Activated effector memory CD4-positive, alpha-beta T cell treated with Interleukin-2 at 50 U/mL for 16 hours (primary cell): ENCODE measurements at places on chromosomes 6 and 20.

- no peak for DNase-seq
These were observed 26.4 kb upstream of the RFPL4B start for GRCh38 chr6:112320561-112321318.

GRCh38 chr20:50794181-50794845, 548 bp upstream of the BCAS4 start:
- DNase-seq, result no peak

DNA sequence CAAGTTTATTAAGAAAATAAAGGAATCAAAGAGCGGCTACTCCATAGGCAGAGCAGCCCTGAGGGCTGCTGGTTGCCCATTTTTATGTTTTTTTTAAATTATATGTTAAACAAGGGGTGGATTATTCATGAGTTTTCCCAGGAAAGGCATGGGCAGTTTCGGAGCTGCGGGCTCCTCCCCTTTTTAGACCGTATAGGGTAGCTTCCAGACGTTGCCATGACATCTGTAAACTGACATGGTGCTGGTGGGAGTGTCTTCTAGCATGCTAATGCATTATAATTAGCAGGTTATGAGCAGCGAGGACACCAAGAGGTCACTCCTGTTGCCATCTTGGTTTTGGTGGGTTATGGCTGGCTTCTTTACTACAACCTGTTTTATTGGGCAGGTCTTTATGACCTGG, 301.8 kb downstream of the TFAP2C start:
- no peak for DNase-seq

- no peak for DNase-seq
These were observed 46.3 kb downstream of the OR2B2 start for GRCh38 chr6:27865850-27866356.

DNA sequence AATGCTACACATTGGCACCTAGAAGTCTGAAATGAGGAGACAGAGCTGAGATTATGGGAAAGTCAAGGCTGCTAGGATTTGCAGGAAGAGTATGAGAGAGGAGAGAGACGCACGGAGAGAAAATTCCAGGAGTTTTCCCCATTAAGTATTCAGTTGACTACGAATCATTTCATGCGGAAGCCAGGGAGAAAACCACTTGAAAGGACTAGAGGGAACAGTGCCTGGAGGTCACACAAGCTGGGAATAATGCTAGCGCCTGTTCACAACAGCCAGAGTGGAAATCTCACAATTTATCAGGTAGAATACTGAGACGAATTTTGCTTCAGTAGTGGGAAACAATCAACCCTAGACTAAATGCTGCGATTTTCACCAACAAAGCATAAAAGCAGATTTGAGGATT, 118.6 kb downstream of the MOXD1 start:
- DNase-seq, result no peak

DNA sequence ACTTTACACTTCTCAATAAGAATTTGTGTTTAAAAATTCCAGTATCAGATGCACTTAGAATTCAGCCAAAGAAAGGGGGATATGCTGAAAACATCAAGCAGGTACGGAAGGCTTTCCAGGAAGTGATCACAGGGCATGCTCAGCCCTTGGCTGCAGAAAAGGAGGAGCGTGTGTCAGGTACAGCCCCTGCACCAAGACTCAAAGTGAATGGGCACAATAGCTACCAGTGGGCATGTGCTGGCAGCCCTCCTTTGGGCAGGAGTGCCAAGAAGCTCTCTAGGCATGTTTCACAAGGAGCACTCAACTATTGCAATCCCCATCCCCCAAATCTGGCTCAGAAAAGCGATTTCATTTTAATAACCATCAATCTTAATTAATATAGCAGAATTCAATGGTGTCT, 298.8 kb downstream of the GMDS start:
- no peak for DNase-seq

DNA sequence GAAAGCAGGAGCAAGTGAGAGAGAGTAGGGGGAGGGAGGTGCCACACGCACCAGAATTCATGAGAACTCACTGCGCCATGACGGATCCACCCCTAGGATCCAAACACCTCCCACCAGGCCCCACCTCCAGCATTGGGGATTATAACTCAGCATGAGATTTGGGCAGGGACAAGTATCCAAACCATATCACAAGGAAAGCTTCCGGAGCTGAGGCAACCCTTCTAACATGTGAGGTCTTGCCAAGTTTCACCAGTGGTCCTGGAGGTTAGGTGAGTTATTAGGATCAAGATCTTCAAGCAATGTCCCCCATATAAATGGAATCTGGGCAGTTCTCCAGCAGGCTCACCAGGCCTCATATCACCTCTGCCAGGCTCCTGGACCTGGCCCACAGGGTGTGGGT, 308.4 kb downstream of the NRN1 start:
- no peak for DNase-seq

DNA sequence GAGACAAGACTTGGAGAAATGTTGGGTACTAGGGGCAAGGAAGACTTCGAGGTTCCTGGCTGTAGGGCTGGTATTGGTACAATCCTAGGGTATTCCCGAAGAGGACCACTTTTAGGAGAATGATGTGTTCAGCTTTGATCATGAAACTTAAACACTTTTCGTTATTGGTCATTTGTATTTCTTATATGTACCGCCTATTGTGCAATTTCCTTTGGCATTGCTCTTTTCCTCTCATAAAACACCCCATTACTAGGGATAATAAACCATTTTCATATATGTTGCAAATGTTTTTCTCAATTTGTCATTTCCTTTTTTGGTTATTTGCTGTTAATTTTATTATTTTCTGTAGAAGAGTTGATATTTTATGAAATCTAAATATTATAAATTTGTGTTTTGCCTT, 18.9 kb upstream of the ARFGEF3 start:
- no peak for DNase-seq

- no peak for DNase-seq
These were observed 208.0 kb downstream of the FARS2 start for GRCh38 chr6:5469101-5469846.

- DNase-seq, result no peak
These were observed 316.6 kb downstream of the RFPL4B start for GRCh38 chr6:112663698-112664097.

DNA sequence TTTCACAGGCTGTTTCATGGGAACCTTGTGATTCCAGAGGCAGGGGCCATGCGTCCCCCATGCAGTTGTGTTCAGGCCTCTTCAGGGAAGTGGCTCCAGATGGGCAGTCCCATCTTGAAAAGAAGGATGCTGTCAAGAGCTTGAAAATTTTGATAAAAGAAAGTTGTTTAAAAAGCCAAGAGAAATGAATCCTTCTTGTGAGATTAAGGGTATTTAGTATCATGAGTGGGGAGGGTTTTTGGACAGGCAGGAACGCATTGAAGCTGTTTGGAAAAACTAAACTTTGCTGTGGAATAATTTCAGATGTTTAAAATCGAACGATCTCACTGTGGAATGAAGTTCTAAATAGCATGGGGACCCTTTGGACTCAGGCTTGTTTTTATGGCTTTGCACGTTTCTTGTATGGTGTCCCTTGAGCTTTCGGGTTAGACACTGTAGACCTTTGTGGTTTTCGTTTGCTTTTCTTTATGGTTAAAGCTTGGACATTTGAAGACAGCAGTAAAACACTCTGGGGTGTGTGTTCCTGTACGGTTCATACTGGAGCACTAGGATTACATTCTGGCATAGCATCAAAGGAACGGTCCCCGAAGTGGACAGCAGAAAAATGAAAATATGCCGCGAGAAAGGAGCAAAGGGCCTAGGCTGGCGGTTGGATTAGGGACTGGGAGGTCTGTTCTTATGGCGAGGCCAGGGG, 18.2 kb downstream of the KIF25 start:
- DNase-seq, result no peak

DNA sequence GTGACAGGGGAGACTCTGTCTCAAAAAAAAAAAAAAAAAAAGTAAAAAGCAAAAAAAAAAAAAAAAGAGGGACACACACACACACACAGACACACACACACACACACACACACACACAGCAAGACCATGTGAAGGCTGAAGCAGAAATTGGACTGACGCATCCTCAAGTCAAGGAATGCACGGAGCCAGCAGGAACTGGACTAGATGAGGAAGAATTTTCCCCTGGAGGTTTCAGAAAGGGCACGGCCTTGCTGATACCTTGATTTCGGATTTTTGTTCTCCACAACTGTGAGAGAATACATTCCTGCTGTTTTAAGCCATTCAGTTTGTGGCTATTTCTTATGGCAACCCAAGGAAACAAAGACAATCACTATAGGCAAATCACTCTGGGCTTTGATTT, 176.9 kb upstream of the SALL4 start:
- no peak for DNase-seq

DNA sequence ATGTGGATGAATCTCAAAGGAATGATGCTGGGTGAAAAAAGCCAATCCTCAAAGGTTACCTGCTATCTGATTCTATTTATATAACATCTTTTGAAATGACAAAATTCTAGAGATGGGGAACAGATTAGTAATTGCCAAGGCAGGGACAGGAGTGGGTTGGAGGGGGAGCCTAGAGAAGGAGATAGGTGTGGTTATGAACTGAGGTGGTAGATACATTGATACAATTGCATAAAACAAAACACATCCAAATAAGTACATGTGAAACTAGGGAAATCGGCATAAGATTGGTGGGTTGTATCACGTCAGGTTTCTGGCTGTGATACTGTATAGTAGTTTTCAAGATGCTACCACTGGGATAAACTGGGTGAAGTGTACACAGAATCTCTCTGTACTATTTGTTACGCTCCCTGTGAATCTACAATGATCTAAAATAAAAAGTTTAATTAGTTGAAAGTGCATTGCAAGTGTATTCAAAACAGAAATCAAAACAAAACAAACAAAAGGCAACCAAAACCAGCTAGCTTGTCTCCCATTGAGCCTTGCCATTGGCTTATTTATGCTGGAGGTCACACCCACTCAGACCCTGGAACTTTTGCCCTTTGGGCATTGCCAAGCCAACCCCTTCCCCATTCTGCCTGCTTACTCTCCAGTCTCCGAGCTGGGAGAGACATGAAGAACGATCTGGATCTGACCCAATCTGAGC, 27.8 kb downstream of the PPP1R16B start:
- no peak for DNase-seq

- no peak for DNase-seq
These were observed 31.5 kb downstream of the KDM1B start for GRCh38 chr6:18186540-18187250.

DNA sequence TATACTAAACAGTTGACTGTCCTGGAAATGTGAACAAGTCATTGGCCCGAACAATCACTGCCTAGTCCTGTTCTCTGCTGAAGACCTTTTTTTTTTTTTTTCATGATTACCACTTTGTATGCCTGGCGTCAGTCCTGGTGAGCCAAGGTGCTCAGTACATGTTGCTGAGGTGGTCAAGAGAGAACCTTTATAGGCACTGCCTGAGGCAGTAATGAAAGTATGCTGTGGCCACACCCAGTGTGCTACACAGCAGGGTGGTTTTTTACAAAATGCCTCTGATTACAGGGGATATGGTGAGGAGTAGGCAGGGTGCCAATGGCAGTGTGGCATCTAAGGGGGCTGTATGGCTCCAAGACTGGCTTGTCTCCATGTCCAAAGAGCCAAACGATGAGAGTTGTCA, 135.1 kb upstream of the ENPP5 start:
- DNase-seq, result no peak

GRCh38 chr20:2402271-2402980, 21.7 kb downstream of the TGM6 start:
- DNase-seq, result no peak

- no peak for DNase-seq
These were observed 9.5 kb downstream of the OVOL2 start for GRCh38 chr20:18048176-18048575.

DNA sequence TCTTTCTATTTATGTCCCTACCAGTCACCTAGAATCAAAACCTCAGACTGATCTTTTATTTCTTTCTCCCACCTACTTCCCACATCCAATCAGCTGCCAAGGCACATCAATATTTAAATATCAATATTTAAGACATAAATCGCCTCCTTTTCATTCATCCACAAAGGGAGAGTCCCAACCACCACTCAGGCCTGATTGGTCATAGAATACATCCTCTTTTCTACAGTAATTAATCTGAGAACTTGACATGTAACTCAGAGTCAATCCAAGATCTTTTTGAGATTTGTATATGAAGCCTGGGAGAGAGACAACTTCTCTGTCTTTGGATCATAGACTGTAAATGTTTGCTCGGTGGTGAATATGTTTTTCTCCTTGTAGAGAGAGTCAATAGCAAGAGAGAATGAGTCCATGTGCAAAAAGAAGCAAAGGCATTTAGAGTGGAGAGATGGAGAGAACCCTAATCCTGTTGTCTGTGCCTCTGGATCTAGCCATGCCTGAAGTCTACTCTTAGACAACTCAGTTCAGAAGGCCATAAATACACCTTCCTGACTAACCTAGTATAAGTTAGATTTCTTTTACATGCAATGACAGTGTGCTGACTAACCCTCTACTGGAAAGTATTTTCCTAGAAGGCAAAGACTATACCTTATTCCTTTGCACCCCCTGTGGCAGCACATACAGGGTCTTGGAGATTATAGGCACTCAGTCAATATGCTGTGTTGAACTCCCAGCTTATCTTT, 12.1 kb upstream of the NEDD9 start:
- no peak for DNase-seq

- DNase-seq, result no peak
These were observed 7.5 kb upstream of the BHLHE23 start for GRCh38 chr20:63014287-63014686.

- DNase-seq, result no peak
These were observed 67.9 kb downstream of the GMPR start for GRCh38 chr6:16306334-16306733.

DNA sequence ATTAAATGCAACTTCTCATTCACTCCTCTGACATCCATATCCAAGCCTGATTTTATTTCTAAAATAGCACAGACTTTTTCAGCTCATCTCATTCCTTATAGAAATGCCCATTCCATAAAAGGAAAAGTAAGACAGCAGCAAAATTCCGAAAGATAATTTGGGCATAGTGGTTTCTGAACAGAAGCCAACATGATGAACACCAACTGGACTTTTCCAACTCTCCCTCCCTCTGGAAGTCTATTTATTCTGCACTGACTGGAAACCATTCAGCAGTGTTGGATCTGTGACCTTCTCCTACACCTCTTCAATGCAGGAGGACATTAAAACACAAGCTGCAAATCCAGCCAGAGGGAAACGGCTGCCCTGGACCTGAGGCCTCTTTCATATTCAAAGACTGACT, 306.2 kb upstream of the NT5E start:
- DNase-seq, result no peak
